ENCODE measurements at places on chromosomes 12 and 14.

DNA sequence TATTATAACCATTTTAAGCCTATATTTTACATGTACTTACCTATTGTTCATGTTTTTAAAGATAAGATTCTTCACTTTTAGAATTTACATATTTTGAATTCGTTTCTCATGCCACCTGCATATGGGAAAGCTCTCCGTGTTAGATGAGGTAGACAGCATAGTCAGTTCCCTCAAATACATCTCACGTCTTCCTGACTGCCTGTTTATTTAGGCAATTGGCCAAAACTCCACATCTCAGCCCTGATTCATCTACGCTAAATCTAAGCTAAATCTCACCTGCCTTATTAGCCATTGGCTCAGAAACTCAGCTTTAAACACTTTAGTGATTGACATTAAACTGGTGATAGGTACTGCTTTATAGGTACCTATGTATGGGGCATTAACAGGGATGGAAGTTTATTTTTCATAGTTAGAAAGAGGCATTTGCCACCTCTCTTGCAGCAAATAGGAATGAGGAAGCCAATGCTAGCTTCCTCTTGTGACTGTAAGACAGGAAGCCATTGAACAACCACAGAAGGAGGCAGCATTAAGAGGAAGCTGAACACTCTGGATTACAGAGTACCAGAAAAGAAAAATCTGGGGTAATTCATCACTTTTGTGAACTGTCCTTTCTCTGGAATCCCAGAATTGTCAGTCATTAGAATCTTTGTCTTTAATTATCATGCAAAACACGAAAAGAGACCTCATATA, 111.9 kb downstream of the LRFN5 start:
- DNase-seq, result no peak

- DNase-seq, result no peak
These were observed 152.6 kb downstream of the DERA start for GRCh38 chr12:16063726-16064125.

DNA sequence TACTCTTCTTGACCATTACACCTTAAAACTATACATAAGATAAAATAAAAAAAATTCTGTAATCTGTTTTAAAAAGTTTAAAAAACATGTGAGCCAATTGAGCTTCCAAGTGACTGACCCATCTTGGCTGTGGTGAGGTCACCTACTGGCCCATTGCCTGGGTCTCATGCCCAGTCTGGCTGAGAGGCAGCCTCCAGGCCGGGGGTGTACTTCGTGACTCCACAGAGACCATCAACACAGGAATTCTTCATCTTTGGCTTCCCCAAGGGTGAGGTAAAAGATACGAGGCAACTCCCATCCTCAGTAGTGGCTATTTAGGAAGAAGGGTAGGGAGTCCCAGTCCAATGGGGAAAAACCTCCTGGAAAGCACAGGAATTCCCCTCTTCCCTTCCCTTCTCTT, 113.2 kb downstream of the APAF1 start:
- no peak for DNase-seq

- DNase-seq, result no peak
These were observed 13.3 kb upstream of the PZP start for GRCh38 chr12:9221483-9221882.

- no peak for DNase-seq
These were observed 5.9 kb upstream of the SIVA1 start for GRCh38 chr14:104746934-104747481.

DNA sequence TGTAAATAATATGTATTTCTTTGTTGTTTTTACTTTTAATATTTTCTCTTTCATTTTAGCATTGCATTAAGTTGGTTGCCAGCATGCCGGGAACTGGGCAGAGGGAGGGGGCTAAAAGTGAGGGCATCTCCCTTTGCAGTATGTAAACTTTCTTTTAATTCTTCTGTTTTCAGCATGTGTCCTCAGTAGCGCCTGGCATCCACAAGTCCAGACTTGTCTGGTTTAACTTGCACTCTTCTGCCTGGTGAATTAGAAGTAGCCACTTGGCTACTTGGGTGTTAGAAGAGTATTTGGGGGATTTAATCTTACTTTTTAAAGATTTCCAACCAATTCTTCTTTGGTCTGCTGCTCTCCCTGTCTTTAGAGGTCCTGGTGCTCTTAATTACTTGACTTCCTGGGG, 117.2 kb upstream of the SCAF11 start:
- no peak for DNase-seq

GRCh38 chr12:3176754-3177153, 99.6 kb downstream of the TSPAN9 start:
- DNase-seq, result no peak

- no peak for DNase-seq
These were observed 24.5 kb downstream of the SAMD4A start for GRCh38 chr14:54591461-54591860.

GRCh38 chr14:86094512-86094911, 564.6 kb downstream of the FLRT2 start:
- no peak for DNase-seq

GRCh38 chr12:95601091-95601961, 50.0 kb upstream of the USP44 start:
- DNase-seq, result no peak

DNA sequence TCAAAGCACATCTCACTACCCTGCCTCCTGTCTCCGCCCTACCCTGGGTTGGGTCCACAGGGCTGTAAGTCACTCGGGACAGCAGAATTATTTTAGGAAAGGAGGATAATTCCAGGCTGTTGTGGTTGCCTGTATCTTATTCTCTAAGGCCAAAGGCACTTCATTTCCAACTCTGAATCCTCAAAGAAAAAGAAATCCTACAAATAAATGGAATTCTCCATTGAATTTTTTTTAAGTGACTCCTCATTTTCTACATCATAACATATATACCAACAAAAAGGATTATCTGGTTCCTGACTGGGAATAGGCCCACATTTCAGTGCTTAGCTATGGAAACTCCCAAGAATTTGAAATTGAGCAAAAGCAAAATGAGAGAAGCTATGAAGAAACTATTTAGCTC, 186.4 kb downstream of the ITPR2 start:
- no peak for DNase-seq

DNA sequence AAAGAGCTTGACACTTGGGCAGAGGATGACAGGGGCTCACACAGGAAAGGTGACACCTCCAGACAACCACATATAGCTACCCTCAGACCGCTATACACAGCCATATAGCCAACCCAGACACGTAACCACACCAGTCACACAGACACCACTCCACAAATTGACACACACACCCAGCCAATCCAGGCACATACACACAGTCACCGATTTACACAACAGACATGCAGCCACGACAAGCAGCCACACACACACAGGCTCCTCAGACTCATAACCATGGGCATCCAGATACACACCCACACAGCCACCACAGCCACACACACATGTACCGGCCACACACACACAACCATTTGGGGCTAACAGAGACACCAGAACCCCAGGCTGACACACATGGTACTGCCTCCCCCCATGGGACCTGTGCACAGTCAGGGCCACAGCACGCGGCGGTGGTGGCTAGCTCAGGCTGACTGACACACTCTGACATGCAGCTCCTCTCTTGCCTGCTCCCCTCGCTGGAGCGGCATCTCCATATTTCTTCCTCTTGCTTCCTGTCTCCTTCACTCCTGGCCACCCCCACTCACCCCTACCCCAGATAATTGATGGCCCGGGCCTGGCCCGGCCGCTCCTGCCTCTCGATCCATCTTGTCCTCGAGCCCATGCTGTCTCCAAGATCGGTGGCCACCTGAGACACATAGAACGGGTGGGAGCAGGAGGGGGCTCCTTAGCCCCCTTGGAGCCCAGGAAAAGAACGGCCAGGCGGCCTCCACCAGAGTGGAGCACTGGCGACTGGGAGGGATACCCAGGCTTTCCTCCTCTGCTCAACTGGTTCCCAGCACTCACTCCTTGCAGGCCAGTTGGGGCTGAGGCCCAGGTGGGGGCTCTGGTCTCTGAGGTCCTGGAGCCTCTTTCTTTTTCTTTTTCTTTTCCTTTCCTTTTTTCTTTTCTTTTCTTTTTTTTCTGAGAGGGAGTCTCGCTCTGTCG, 6.0 kb upstream of the SHMT2 start:
- no peak for DNase-seq

- DNase-seq, result no peak
These were observed 215.0 kb downstream of the SLC38A4 start for GRCh38 chr12:46610754-46611153.

- peak; percentile 56 for DNase-seq
These were observed 58.1 kb upstream of the PCED1B start for GRCh38 chr12:47021298-47021697.

DNA sequence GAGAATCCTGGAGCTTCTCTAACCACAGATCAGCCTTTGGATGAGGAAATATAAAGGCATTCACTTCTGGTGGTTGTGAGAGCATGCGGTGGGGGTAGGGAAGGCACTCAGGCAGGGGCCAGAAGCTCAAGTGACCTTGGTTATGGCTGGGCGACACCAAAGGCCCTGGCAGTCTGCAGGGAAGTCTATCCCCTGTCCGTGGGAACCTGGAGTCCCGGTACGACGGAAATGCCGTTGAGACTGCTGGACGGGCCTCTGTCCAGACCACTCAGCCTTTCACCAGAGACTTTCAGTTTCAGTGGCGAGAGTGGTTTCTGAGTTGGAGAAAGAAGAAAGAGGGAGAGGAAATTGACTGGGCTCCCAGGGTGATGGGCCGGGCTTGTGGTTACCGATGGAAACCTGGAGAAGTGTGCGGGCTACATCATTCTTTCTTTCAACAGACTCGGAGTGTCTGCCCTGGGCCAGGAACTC, 20.9 kb downstream of the ISCA2 start:
- peak; percentile 23 for DNase-seq
